ENCODE measurements at places on chromosomes 5 and 9. TPM values are rescaled to one million over a fixed set of nuclear protein-coding genes. Genes with fewer than 3 reads are reported as not detected.

DNA sequence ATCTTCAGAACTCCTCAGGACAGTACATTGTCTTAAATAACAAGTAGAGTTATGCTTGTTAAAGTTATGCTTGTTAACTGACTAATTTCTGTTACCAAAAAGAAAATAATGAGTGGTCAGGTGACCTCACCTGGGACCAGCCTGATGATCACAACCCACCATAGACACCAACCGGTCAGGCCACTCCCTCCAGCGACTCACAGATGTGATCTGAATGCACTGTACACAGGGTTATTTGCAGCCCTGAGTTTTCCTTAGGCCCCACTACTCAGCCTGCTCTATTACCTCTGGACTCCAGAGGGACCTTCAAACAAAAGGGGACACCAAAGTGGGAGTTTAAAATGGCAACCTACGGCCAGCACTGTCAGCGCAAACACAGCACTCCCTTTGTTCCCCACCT lies 55.3 kb downstream of the ARSB start:
- no peak for DNase-seq

GRCh38 chr5:150407096-150407720 lies 5.5 kb downstream of the CD74 start:
- no peak for DNase-seq

The NR2F1 gene
- total RNA-seq = 0.39 TPM

- DNase-seq = peak; percentile 98
Measured at GRCh38 chr9:127698985-127699670, 7.7 kb upstream of the CFAP157 start.

The ARL14EPL gene
- total RNA-seq = not detected

DNA sequence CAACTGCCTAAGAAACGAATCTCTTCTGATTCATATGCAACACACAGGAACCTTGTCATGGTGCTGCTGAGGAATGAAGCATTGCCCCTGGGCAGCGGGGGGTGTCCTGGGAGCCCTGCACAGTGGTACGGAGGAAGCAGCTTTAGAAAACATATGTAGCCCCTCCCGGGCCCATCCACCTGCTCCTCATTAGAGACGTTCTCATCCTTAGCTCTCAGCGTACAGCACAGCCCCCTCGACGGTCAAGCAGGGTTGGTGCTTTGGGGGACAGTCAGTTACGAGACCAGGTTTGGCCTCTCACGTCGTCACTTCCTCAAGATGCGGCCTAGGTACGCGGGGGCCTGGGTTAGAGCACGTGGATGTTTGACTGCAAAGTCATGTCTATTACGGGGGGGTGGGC lies 28.4 kb upstream of the LAMC3 start:
- DNase-seq = no peak

DNA sequence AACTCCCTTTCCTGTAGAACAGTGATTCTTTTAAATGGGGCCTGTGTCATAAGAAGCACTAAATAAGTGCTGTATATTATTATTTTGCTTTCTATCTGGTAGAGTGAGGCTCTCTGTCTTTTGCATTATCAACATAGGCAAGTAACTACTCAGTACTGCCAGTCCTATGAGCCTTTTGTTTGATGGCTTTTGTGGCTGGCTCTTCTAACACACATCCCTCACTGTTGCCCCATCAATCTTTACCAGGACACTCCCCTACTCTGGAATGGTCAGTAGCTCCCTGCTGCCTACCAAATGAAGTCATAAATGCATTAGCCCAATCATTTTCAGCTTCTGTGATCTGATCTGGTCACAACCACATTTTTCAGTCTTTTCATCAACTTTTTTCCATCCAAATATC lies 137.6 kb downstream of the INSYN2B start:
- DNase-seq = no peak

GRCh38 chr5:139877129-139877597 lies 81.6 kb downstream of the PSD2 start:
- peak; percentile 48 for DNase-seq

The TAF1L gene
- not detected for total RNA-seq

The ADAMTS19 gene
- total RNA-seq = not detected

The TAF11L10 gene
- total RNA-seq = not detected

- no peak for DNase-seq
Measured at GRCh38 chr5:83512061-83512745, 40.7 kb downstream of the VCAN start.

Data from psoas muscle (tissue), 8 donors.